Naive thymus-derived CD4-positive, alpha-beta T cell (primary cell): ENCODE measurements at places on chromosomes 11 and 22. TPM values are rescaled to one million over a fixed set of nuclear protein-coding genes. Genes with fewer than 3 reads are reported as not detected.

Gene PYGM
- polyA plus RNA-seq: 0.26 TPM

DNA sequence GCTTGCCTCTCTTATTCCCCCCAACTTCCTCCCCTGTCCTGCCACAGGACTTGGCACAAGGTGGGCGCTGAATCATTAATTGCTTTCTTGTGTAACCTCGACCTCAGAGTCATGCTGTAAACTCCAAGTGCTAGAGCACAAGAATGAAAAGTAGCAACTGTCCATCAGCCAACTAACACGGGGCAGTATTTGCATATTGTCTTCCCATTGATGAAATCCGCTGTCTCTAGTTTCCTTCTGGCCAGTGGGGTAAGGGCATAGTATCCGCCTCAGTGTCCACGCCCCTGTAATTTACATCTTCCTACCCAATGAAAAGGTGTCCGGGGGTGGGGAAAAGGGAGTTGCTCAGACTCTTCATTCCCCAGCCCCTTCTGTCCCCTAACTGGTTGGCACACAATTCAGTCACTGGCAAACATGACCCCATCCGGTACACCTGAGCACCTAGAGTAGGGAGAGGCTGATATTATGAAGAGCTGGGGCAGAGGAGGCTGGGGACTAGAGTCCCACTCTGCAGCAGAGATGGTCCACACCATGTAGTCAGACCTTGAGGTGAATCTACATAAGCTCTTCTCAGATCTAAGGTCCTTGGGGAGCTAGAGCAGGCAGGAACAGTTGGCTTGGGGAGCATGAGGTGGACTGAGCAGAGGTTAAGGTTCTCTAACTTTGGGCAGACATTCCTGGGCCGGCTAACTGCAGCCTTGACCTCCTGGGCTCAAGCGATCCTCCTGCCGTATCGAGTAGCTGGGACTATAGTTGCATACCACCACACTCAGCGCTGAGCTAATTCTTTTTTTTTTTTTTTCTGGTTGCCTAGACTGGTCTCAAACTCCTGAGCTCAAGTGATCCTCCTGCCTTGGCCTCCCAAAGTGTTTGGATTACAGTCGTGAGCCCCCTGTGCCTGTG, 6.8 kb upstream of the GGA1 start:
- no peak overlapping the region for H3K27ac ChIP-seq
- DNase-seq: no peak
- H3K4me3 ChIP-seq: no peak overlapping the region
- H3K27me3 ChIP-seq: no peaks in the 10 kb centered on the region
- peaks cover 20% of the 10 kb centered on the region for H3K4me1 ChIP-seq

DNA sequence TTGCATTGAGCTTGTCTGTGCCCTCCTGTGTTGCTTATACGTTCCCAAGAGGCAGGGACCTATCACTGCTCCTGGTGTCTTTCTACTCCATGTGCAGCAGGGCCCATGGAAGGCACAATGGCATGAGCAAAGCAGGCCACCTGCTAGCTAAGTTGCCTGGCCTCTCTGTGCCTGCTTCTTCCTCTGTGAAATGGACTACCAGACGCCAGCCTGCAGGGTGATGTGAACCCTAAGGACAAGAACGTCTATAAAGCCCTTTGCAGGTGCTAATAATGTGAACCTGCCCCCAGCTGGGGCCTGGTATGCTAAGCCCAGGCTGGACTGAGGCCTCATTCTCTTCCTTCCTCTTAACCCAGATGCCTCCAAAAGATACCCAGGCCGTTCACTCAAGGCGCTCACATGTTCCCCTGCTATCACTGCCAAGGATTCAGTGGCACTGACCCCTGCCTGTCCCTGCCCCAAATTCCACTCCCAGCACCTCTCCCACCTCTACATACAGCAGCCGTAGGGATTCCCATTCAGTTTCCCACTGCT, 4.0 kb downstream of the GUCD1 start:
- no peaks in the 10 kb centered on the region for H3K27me3 ChIP-seq
- peaks cover 11% of the 10 kb centered on the region for H3K36me3 ChIP-seq
- no peak for DNase-seq
- no peak overlapping the region for H3K27ac ChIP-seq

Gene PATE2
- polyA plus RNA-seq: not detected

Gene SLC5A1
- polyA plus RNA-seq: not detected

Gene GAL3ST3
- not detected for polyA plus RNA-seq

Gene KRTAP5-7
- not detected for polyA plus RNA-seq

DNA sequence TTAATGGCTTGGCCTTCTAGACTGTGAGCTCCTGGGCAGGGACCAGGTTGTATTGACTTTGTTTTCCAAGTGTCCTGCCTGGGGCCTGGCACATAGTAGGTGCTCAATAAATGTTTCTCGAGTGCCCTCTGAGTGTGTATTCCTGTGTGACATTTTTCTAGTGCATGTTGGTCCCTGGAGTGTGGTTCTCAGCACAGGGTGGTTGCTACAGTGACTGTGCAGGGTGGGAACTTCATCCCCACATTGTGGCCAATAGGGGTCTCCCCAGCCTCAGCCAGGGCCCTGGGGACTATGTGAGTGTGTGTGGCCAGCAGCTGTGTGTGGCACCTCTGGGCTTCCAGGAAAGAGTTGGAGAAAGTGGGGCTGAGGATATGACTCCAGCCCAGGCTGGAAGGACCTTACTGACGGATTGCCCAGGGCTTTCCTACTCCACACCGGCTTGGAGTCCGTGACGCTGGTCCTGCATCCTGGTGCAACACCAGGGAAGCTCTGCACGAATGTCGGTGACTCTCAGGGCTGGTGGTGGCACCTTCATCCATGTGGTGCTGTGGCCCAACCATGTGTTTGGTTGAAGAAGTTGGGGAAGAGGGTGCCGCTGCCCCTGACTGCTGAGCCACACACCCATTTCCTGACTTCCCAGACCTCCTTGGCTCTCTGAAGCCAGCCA, 9.0 kb upstream of the MARK2 start:
- no peak overlapping the region for H3K27ac ChIP-seq
- no peak overlapping the region for H3K4me3 ChIP-seq
- no peaks in the 10 kb centered on the region for H3K27me3 ChIP-seq
- H3K4me1 ChIP-seq: no peaks in the 10 kb centered on the region
- DNase-seq: no peak
- H3K36me3 ChIP-seq: no peaks in the 10 kb centered on the region

DNA sequence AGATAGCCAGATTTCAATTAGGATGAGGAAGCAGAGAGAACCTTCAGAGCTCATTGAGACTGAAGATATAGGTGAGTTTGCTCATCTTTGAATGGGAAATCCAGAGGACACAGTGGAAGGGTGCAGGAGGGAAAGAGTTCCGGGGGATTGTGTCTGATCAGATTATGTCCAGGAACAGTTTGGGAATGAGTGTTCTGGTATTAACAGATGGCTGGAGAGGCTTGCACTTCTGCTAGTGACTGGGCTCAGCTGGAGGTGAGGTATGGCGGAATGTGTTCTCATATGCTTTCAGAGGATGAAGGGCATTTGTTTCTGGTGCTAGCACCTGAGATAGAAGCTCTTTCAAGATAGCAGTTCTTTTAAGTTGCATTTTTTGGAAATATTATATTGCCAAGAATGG, 27.6 kb downstream of the ALKBH3 start:
- no peak overlapping the region for H3K4me3 ChIP-seq
- H3K4me1 ChIP-seq: no peaks in the 10 kb centered on the region
- H3K36me3 ChIP-seq: peaks cover 8% of the 10 kb centered on the region
- no peaks in the 10 kb centered on the region for H3K27me3 ChIP-seq
- no peak overlapping the region for H3K27ac ChIP-seq

Gene APOL5
- polyA plus RNA-seq: not detected

DNA sequence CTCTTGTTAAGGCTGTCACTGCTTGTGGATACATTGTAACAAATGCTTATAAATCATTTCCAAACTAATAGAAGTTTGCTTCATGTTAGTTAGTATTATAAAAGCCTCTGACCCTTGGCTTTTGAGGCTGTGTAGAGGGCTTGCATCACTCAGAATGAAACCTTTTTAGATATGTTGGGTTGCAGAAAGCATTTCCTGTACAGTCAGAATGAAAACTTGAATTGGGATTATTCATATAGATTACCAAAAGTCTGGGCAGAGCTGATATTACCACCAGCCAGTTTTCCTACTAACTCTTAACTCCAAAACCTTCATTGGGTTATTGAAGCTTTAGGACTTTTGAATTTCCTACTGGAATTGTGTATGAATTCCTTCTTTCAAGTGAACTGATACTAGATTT, 12.0 kb downstream of the KMT2A start:
- H3K27me3 ChIP-seq: no peaks in the 10 kb centered on the region
- peak overlapping the region; percentile 14 for H3K27ac ChIP-seq
- H3K36me3 ChIP-seq: peaks cover 4% of the 10 kb centered on the region
- peaks cover 32% of the 10 kb centered on the region for H3K4me1 ChIP-seq
- no peak for DNase-seq

Gene TSSK2
- not detected for polyA plus RNA-seq

- DNase-seq: no peak
- H3K27me3 ChIP-seq: no peaks in the 10 kb centered on the region
- H3K36me3 ChIP-seq: no peaks in the 10 kb centered on the region
- H3K27ac ChIP-seq: no peak overlapping the region
These were observed 15.0 kb downstream of the MRTFA start for GRCh38 chr22:40621309-40622151.

Gene ANGPTL5
- not detected for polyA plus RNA-seq

DNA sequence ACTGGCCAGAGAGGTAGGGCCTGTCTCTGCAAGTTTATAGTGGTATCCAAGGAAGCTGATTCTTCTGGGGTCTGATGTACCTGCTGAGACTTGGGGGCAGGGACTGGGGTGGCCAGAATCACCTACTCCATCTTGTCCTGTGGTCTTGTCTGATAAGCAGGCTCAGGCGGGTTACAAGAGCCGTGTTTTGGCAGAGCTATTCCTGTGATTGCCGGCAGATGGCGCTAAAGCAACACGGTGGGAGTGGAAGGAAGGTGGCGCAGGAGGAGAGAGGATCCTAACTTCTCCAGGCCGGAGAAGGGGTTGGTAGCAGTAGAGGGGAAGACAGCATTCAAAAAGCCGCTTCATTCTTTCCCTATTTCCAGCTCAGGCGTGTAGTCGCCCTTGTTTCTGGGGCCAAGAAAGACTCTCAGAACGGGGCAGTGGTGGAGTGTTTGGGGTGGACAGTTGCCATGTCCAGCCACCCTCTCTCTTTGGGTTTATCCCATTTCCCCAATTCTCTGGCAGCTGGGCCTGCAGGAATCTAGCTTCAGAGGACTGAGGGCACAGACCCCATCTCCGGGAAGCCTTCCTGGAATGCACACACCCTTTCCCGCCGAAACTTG, 15.1 kb downstream of the CHRM1 start:
- no peaks in the 10 kb centered on the region for H3K4me1 ChIP-seq
- H3K36me3 ChIP-seq: no peaks in the 10 kb centered on the region
- H3K27me3 ChIP-seq: no peaks in the 10 kb centered on the region
- H3K4me3 ChIP-seq: no peak overlapping the region

DNA sequence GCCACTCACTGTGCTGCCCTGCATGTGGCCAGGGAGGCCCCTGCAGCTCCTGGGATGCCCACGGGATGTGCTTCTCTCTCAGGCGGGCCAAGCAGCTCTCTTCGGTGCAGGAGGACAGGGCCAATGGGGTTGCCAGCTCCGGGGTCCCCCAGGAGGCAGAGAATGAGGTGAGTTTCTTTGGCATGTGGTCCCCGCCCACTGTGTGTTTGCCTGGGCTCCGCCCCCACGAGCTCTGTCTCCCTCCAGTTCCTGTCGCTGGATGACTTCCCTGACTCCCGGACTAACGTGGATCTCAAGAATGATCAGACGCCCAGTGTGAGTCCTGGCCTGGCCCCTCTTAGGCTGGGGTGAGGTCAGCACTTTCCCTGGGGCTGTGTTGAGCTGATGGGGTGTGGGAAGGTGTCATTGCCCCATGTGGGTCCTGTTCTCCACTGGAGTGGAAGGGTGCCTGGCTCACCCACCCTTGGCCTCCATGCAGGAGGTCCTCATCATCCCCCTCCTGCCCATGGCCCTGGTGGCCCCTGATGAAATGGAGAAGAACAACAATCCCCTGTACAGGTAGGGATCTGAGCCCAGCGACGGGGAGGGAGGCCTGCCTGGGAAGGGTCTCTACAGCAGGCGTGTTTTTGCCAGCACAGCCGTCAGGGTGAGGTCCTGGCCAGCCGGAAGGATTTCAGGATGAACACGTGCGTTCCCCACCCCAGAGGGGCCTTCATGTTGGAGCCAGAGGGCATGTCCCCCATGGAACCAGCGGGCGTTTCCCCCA, 7.7 kb downstream of the SCO2 start:
- no peak for DNase-seq
- peaks cover 5% of the 10 kb centered on the region for H3K36me3 ChIP-seq
- no peak overlapping the region for H3K27ac ChIP-seq
- H3K27me3 ChIP-seq: no peaks in the 10 kb centered on the region
- H3K4me3 ChIP-seq: no peak overlapping the region

- peak overlapping the region; percentile 8 for H3K27ac ChIP-seq
- no peaks in the 10 kb centered on the region for H3K27me3 ChIP-seq
- no peak for DNase-seq
These were observed 36.9 kb downstream of the PACS1 start for GRCh38 chr11:66106786-66107599.

- no peaks in the 10 kb centered on the region for H3K36me3 ChIP-seq
- no peaks in the 10 kb centered on the region for H3K4me1 ChIP-seq
- no peak for DNase-seq
- H3K27me3 ChIP-seq: no peaks in the 10 kb centered on the region
These were observed 117.2 kb downstream of the APIP start for GRCh38 chr11:34798985-34799384.

Gene SPTBN2
- 0.22 TPM for polyA plus RNA-seq

Gene RBMXL2
- polyA plus RNA-seq: not detected

Gene THY1
- not detected for polyA plus RNA-seq

GRCh38 chr11:123700772-123701171, 40.7 kb downstream of the ZNF202 start:
- no peak overlapping the region for H3K4me3 ChIP-seq
- no peaks in the 10 kb centered on the region for H3K4me1 ChIP-seq
- no peaks in the 10 kb centered on the region for H3K36me3 ChIP-seq
- no peaks in the 10 kb centered on the region for H3K27me3 ChIP-seq
- H3K27ac ChIP-seq: no peak overlapping the region

Gene LIF
- polyA plus RNA-seq: not detected

DNA sequence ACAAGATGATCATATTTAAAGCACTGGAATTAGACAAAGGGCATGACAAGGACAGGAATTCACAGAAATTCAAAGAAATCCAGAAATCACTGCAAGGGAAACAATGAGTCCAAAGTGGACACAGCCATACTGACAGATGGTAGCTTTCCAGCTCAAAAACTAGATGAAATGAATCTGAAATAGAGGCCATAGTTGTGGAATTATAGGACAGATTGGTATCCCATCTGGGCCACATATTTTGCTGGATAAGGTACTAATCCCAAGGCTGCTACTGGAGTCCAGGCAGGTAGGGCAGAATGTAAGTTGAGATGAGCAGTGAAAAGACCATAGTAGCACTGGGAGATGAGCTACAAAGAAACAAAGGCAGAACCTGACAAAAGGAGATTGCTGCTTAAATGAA, 258.3 kb upstream of the ANO3 start:
- no peaks in the 10 kb centered on the region for H3K27me3 ChIP-seq
- no peak overlapping the region for H3K4me3 ChIP-seq
- DNase-seq: no peak
- no peak overlapping the region for H3K27ac ChIP-seq
